Activated T-cell treated with anti-CD3 and anti-CD28 coated beads, Interleukin-2, amount 50 U/mL, for 72 hours (primary cell): ENCODE measurements at places on chromosomes 3 and 15. TPM values are rescaled to one million over a fixed set of nuclear protein-coding genes. Genes with fewer than 3 reads are reported as not detected.

Gene SLC49A4
- 3.5 TPM for total RNA-seq

DNA sequence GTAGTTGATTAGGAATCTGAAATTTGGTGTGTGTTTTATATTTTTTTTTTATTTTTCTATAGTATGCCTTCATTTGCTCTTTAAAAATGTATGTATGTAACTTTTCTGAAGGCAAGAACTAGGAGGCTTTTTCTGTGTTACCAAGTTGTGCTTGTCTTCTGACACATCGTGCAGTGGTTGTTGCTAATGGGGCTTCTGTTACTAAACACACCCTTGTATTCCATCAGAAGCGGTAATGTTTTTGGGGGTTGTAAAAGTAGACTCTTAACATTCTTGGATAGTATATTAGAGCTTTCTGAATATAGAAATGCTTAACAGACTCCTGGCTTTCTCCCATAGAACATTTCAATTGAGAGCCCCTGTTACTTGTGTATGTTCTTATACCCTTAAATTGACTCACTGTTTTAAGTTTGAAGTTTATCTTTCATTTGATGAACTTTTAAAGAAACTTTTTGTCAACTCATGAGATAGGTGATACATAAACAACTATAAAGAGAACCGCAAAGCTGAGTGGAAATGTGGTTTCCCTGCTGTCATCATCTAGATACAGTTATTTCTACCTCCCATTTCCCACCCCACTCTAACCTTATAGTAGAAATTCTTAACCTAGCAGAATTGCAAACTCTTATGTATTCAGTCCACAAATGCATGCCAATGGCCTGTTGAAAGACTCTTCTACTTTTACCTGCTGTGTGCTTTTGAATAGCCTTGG, 2.5 kb downstream of the TIPARP start:
- H3K27ac ChIP-seq: peak overlapping the region; percentile 97
- peak; percentile 53 for DNase-seq
- peaks cover 67% of the 10 kb centered on the region for H3K4me1 ChIP-seq
- peaks cover 4% of the 10 kb centered on the region for H3K27me3 ChIP-seq
- peaks cover 22% of the 10 kb centered on the region for H3K36me3 ChIP-seq
- peak overlapping the region; percentile 95 for H3K4me3 ChIP-seq

Gene PRTG
- 0.25 TPM for total RNA-seq

- peaks cover 8% of the 10 kb centered on the region for H3K36me3 ChIP-seq
- no peaks in the 10 kb centered on the region for H3K27me3 ChIP-seq
- H3K4me3 ChIP-seq: no peak overlapping the region
Measured at GRCh38 chr3:177318559-177318958, 121.3 kb upstream of the TBL1XR1 start.

DNA sequence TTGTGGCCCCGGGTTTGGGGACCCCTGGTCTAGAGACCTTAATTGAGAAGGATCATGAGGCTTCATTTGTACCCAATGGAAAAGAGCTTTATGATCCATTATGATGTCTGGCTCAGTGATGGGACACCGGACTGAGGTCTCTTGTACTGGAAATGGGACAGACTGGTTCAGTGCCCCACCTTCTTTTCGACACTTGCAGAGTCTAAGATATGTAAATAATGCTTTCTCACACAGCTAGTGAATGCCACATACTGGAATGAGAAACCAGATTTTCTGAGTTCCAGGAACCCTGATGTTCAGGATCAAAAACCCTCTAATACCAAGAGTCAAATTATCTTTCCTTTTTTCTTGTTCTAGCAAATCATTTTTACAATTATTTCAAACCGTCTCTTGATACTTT, 116.3 kb upstream of the ARPP21 start:
- no peak overlapping the region for H3K4me3 ChIP-seq
- no peaks in the 10 kb centered on the region for H3K4me1 ChIP-seq
- no peak for DNase-seq
- H3K36me3 ChIP-seq: no peaks in the 10 kb centered on the region

DNA sequence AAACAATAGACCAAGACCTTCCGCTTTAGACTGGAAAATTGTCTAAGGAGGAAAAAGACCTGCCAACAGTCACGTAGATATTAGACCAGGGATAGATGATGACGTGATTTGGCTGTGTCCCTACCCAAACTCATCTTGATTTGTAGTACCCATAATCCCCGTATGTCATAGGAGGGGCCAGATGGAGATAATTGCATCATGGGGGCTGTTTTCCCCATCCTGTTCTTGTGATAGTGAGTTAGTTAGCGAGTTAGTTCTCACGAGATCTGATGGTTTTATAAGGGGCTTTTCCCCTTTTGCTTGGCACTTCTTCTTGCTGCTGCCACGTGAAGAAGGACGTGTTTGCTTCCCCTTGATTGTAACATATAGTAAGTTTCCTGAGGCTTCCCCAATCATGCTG, 31.7 kb upstream of the SUCLG2 start:
- DNase-seq: no peak
- H3K27ac ChIP-seq: peak overlapping the region; percentile 52

Gene SYNPR
- total RNA-seq: not detected
